ENCODE measurements at places on chromosomes 12 and 14.
A peak's percentile ranks its signal among the peaks of the same experiment; 100 is the strongest.

DNA sequence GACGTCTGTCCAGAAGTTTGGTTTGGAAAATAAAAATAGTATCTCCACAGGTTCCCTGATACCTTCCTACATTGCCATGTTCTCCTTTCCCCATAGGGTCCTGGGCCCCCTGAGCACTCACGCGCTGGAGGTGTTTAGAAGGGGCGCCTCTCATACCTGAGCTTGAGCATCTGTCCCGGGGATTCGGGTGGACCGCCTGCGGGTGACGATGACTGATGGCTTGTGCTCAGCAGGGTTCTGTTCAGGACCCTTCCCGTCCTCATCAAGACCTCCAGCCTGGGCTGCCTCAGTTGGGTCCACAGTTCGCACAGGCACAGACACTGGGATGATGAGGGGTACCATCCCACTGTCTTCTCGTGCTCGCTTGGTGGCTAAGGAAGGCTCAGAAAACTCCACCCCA is 22.7 kb upstream of the PNMA1 start:
- DNase-seq, result no peak

- no peak for DNase-seq
Measured at GRCh38 chr12:22518060-22518719, 26.2 kb downstream of the C2CD5 start.

- no peak for DNase-seq
Measured at GRCh38 chr14:92513966-92514843, 624 bp downstream of the RIN3 start.

DNA sequence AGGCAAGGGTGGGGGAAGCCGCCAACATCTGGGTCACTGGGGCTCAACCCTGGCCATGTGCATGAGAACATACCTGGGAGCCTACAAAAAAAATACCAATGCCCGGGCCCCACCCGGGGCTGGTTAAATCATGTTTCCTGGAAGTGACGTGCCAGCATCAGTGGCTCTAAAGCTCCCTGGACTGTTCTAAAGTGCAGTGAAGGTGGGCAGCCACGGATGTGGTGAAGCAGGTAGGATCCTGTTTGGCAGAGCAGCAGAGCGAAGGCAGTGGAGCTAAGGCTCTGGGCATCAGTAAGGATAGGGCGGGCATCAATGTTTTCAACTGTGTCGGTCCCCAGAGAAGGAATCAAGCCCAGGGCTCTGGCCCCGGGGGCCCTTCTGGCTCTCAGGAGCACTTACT is 525 bp upstream of the GPR68 start:
- DNase-seq, result no peak

GRCh38 chr12:81297601-81298000 is 219.7 kb downstream of the ACSS3 start:
- DNase-seq, result no peak

DNA sequence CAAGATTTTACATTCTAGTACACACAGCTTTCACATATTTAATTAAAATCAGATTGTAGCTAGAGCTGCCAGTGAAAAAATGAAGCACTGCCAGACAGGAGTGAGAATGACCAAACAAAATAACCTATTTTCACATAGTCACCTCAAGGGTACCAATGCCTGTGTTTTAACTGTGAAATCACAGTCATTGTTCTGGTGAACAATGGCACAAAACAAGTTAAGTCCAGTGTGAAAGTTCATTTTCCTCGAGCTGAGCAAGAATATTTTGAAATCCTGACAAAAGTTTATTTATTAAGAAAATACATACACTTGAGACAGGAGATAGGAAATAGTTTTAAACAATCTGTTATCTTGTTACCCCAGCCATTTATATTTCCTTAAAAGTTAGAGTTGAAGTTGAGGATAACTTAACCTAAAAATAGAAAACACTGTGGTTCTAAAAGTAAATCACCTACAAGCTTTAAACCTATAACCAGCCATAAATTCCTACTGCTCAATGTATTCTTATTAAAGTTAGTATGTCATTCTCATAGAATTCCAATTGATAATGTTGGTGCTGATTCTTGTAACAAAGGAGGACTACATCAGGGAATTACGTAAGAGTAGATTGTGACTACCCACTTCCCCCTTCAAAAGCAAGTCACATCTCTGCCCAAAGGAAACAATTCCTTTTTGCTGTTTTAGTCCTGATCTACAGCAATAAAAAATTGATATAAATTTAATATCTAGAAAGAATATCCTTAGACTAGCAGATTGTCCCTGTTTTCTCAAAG is 15.9 kb downstream of the DENND5B start:
- DNase-seq, result peak; percentile 23

- no peak for DNase-seq
Measured at GRCh38 chr12:132061641-132062430, 82.3 kb downstream of the DDX51 start.

DNA sequence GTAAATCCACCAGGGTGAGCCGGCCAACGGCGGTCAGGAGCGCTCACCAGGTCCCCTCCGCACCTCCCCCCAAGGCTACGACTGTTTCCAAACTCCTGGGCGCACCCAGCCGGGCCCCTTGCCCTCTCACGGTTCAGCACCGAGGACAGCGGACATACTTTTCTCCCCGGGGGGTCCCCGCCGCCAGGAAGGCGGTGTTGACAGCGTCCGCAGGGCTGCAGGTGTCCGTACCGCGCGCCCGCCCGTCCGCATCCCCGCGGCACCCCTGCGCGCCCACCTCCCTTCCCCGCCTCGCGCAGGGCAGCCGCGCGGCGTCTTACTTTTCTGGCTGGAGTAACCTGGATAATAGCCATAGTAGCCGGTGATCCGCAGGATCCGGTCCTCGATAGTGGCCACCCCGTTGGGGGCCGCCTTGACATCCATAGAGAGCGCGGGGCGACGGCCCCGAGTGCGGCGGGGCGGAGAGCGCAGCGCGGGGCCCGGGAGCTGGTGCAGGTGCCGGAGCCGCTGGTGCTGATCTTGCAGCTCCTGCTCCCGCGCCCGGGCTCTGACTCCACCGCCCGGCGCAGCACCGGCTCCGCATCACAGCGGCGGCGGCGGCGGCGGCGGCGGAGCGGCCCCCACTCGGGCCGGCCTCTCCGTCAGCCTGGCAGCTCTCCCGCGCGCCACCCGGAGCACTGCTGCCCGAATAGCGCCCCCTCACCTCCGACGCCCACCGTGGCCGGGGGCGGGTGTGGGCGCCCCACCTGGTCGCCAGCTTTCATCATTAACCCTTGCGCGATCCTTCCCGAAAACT is at the start of gene SLC35F4:
Gene SLC35F4 (minus strand): TSS at position 690 of the 796 bp plus-strand sequence.
- DNase-seq, result no peak

DNA sequence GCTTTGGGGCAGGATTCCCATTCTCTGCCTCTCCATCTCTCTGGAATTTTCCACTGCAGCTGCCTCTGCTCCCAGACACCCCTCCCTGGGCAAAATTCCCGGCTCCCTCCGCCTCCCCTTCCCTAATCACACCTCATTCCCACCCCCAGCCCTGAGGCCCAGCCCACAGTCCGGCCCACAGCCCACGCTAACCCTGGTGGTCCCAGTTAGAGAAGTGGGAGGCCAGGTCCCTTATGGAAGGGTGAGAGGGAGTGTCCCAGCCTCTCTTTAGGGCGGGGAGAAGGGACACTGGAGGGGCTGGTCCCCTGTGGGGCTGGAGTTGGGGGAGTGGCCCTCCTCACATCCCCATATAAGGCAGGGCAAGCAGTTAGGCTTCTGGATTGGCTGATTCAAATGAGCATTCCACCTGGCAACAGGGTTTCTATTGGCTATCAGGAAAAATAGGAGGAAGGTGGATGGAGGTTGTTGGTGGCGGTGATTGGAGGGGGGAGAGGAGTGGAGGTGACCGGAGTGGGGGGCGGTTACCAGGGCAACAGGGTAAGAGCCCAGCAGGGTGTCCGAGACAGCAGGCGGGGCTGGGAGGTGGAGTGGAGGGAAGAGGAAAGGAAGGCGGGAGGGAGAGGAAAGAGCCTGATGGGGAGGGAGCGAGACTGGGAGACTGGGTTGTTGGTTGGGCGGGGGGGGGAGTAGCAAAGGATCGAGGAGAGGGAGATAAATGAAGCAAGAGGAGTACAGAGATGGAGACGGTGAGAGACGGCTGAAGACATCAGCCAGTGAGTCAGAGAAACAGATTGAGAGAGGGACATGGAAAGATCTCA is 1.9 kb upstream of the PTMS start:
- peak; percentile 77 for DNase-seq

GRCh38 chr12:31002361-31002725 is 71.3 kb upstream of the DDX11 start:
- DNase-seq, result no peak

GRCh38 chr12:115810122-115810901 is 467.2 kb downstream of the MED13L start:
- no peak for DNase-seq
